Activated CD8-positive, alpha-beta T cell treated with anti-CD3 and anti-CD28 coated beads, Interleukin-2, amount 10 ng/mL, durations not matched to agents 7 days and 5 days (primary cell): ENCODE measurements at places on chromosomes 3 and 15. TPM values are rescaled to one million over a fixed set of nuclear protein-coding genes. Genes with fewer than 3 reads are reported as not detected.

- DNase-seq, result no peak
- no peak overlapping the region for H3K4me3 ChIP-seq
- H3K36me3 ChIP-seq, result no peaks in the 10 kb centered on the region
- H3K27me3 ChIP-seq, result no peaks in the 10 kb centered on the region
- no peaks in the 10 kb centered on the region for H3K4me1 ChIP-seq
Observed at GRCh38 chr3:2896308-2896939, 213.8 kb downstream of the IL5RA start.

- peaks cover 13% of the 10 kb centered on the region for H3K4me1 ChIP-seq
- H3K36me3 ChIP-seq, result no peaks in the 10 kb centered on the region
- H3K27ac ChIP-seq, result no peak overlapping the region
- peaks cover 7% of the 10 kb centered on the region for H3K27me3 ChIP-seq
Observed at GRCh38 chr3:124784686-124785382, 54.6 kb downstream of the UMPS start.

- H3K36me3 ChIP-seq, result no peaks in the 10 kb centered on the region
- peaks cover 3% of the 10 kb centered on the region for H3K27me3 ChIP-seq
Observed at GRCh38 chr3:120432150-120432860, 18.5 kb downstream of the FSTL1 start.

Gene ALPK3
- total RNA-seq, result 0.18 TPM

DNA sequence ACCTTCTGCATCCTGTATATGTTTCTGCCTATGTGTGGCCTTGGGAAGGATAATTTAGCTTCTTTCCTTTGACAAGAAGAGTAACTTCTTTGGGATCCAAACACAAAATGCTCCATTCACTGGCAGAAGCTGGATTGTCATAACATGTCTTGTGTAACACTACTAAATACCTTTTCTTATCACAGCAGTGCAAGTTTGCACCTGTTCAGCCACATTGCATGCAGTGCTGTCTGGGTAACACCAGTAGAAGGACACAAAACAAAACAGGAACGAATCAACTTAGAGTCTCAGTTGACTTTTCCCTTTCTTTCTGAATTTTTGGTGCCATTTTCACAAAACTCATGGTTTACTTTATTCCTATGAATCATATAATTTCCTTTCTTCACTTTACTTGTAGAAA is 43.6 kb upstream of the TNIK start:
- DNase-seq, result no peak
- peaks cover 9% of the 10 kb centered on the region for H3K4me1 ChIP-seq
- H3K4me3 ChIP-seq, result no peak overlapping the region
- H3K27me3 ChIP-seq, result no peaks in the 10 kb centered on the region
- H3K36me3 ChIP-seq, result no peaks in the 10 kb centered on the region
- no peak overlapping the region for H3K27ac ChIP-seq

GRCh38 chr15:89754361-89755154 is 3.5 kb upstream of the MESP1 start:
- no peak overlapping the region for H3K4me3 ChIP-seq
- no peak overlapping the region for H3K27ac ChIP-seq
- H3K27me3 ChIP-seq, result peaks cover 27% of the 10 kb centered on the region
- no peaks in the 10 kb centered on the region for H3K4me1 ChIP-seq
- DNase-seq, result no peak

DNA sequence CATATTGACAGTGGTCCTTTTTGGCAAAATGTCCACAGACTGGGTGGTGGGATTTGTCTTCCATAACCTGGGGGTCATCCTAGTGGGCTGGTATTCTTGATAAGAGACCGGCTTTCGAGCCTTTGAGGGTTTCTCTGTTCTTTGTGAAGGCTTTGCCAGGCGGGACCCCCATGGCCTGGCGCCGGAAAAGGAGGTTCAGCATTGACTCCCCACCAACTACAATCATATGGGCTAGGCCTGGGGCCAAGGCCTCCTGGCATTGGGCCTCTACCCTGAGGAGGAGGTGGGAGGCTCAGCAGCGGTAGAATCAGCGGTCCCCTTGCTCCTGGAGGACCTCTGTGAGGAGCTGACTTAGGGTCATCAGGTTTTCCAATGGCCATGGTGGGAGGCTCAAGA is 19.8 kb upstream of the HDAC11 start:
- no peak for DNase-seq
- no peak overlapping the region for H3K4me3 ChIP-seq
- peaks cover 10% of the 10 kb centered on the region for H3K27me3 ChIP-seq
- no peaks in the 10 kb centered on the region for H3K4me1 ChIP-seq
- H3K36me3 ChIP-seq, result no peaks in the 10 kb centered on the region

GRCh38 chr15:99455789-99456160 is 110.0 kb upstream of the MEF2A start:
- no peak for DNase-seq
- H3K27ac ChIP-seq, result no peak overlapping the region
- H3K4me1 ChIP-seq, result peaks cover 33% of the 10 kb centered on the region
- H3K27me3 ChIP-seq, result peaks cover 11% of the 10 kb centered on the region

- H3K36me3 ChIP-seq, result no peaks in the 10 kb centered on the region
- no peak overlapping the region for H3K4me3 ChIP-seq
- peak; percentile 80 for DNase-seq
- no peak overlapping the region for H3K27ac ChIP-seq
- no peaks in the 10 kb centered on the region for H3K27me3 ChIP-seq
- H3K4me1 ChIP-seq, result peaks cover 14% of the 10 kb centered on the region
Observed at GRCh38 chr15:63945007-63945788, 101.1 kb downstream of the DAPK2 start.

Gene CLDN16
- total RNA-seq, result not detected

GRCh38 chr3:124663690-124664089 is 66.6 kb upstream of the UMPS start:
- peaks cover 11% of the 10 kb centered on the region for H3K27me3 ChIP-seq
- no peak overlapping the region for H3K4me3 ChIP-seq
- peaks cover 39% of the 10 kb centered on the region for H3K4me1 ChIP-seq
- DNase-seq, result no peak

GRCh38 chr3:123909785-123910184 is 25.7 kb upstream of the MYLK start:
- peaks cover 2% of the 10 kb centered on the region for H3K36me3 ChIP-seq
- no peak for DNase-seq
- peaks cover 2% of the 10 kb centered on the region for H3K27me3 ChIP-seq
- no peak overlapping the region for H3K27ac ChIP-seq
- H3K4me1 ChIP-seq, result no peaks in the 10 kb centered on the region

DNA sequence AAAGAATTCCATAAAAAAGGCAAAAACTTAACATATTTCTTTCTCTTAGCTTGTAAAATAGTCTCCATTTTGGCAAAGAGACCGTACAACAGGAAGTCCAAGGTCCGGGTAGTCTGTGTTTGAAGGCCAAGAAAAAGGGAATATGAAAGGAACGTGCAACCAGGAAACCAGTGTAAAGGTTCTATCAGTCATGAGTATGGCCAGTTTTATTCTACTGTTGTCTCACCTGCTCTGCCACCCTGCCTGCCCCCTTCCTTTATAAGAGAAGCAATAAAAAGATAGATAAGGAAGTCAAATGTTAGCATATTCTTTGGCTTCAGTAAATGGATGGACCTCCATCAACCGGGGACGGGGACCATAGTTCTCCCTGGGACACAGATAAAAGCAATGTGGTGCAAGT is 370.6 kb upstream of the ROBO2 start:
- DNase-seq, result no peak
- H3K4me3 ChIP-seq, result no peak overlapping the region
- H3K27ac ChIP-seq, result no peak overlapping the region

Gene ATXN7
- 35.6 TPM for total RNA-seq

- no peak for DNase-seq
- H3K4me1 ChIP-seq, result peaks cover 48% of the 10 kb centered on the region
- H3K27me3 ChIP-seq, result no peaks in the 10 kb centered on the region
- peaks cover 30% of the 10 kb centered on the region for H3K36me3 ChIP-seq
- H3K4me3 ChIP-seq, result no peak overlapping the region
Observed at GRCh38 chr3:52196977-52197376, 983 bp upstream of the ALAS1 start.

DNA sequence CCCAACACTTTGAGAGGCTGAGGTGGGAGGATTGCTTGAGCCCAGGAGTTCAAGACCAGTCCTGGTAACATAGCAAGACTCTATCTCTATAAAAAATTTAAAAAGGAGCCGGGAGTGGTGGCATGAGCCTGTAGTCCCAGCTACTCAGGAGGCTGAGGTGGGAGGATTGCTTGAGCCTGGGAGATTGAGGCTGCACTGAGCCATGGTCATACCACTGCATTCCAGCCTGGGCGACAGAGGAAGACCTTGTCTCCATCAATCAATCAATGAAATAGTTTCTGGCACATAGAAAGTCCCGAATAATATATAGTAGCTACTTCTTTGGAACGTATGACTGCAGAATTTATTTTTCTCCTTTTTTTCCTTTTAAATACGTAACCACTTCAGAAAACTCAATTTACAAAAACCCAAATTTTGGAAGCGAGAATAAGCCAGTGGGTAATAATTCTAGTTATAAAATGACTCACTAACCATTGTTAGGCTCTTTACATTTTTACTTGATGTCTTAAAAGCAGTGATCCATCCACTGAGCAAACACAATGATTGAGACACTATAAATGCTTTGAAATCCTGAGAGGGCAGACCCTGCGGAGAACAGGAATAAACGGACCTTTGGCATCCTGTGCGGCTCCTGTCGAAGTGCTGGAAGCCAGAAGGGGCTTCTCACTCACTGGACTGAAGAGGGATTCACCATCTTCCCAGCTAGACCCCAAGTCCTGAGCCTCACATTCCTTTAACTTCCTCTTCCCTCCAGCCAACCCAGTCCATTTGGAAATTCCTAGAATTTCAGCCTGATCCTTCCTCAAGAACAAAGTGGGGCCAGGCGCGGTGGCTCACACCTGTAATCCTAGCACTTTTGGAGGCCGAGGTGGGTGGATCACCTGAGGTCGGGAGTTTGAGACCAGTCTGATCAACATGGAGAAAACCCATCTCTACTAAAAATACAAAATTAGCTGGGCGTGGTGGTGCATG is 68.4 kb upstream of the MFGE8 start:
- no peak for DNase-seq
- H3K4me3 ChIP-seq, result no peak overlapping the region
- no peak overlapping the region for H3K27ac ChIP-seq
- H3K36me3 ChIP-seq, result no peaks in the 10 kb centered on the region
- no peaks in the 10 kb centered on the region for H3K27me3 ChIP-seq

- DNase-seq, result no peak
- no peaks in the 10 kb centered on the region for H3K27me3 ChIP-seq
- H3K4me3 ChIP-seq, result no peak overlapping the region
- no peak overlapping the region for H3K27ac ChIP-seq
Observed at GRCh38 chr15:53512029-53512428, 247.4 kb downstream of the WDR72 start.

Gene CSPG5
- 0.37 TPM for total RNA-seq

DNA sequence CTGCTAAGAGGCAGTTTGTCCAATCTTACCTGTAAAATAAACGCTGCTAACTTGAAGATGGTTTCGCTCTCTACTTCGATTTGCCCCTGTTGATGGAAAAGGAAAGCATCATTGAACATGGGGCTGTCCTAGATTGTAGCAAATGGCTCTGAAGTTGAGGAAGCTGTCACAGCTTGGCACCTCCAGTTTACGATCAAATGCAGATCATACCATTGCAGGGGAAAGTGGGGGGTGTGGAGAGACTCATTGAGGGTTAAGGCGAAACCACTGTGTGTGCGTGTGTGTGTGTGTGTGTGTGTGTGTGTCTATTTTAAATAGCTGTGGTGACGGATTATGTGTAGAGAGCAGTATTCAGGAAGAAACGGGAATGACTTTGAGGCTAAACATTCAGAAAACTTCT is 127.6 kb upstream of the LMOD3 start:
- H3K27ac ChIP-seq, result no peak overlapping the region
- peak; percentile 45 for DNase-seq
- H3K27me3 ChIP-seq, result peaks cover 10% of the 10 kb centered on the region
- H3K36me3 ChIP-seq, result no peaks in the 10 kb centered on the region

DNA sequence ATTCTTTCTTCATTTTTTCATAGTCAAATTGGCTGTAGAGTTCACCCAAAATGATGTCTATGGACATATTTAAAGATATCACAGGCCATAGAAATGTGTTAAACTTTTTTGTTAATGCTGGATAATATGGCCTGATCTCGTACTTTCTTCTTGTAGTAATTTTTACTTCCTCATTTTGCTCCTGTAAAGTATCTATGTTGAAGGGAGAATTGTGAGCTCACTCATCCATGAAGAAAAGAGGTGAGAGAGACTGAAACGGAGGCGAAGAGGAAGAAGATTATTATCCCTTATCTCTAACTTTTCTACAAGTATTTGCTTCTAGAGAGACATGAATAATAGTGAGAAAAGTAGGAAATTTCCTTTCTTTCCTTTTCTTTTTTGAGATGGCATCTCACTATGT is 613.8 kb upstream of the TBL1XR1 start:
- no peaks in the 10 kb centered on the region for H3K36me3 ChIP-seq
- H3K27ac ChIP-seq, result no peak overlapping the region
- DNase-seq, result no peak
- peaks cover 7% of the 10 kb centered on the region for H3K4me1 ChIP-seq

GRCh38 chr15:26842391-26842790 is 24.5 kb upstream of the GABRA5 start:
- H3K27me3 ChIP-seq, result no peaks in the 10 kb centered on the region
- no peak for DNase-seq
- H3K27ac ChIP-seq, result no peak overlapping the region
- H3K4me3 ChIP-seq, result no peak overlapping the region
- H3K4me1 ChIP-seq, result no peaks in the 10 kb centered on the region
- H3K36me3 ChIP-seq, result no peaks in the 10 kb centered on the region

GRCh38 chr15:46723308-46723707 is 994.0 kb upstream of the SEMA6D start:
- no peaks in the 10 kb centered on the region for H3K27me3 ChIP-seq
- H3K4me1 ChIP-seq, result no peaks in the 10 kb centered on the region
- no peaks in the 10 kb centered on the region for H3K36me3 ChIP-seq
- DNase-seq, result no peak
- H3K4me3 ChIP-seq, result no peak overlapping the region

Gene PRTG
- total RNA-seq, result not detected

GRCh38 chr3:94159062-94159828 is 96.4 kb downstream of the NSUN3 start:
- DNase-seq, result no peak
- H3K4me3 ChIP-seq, result no peak overlapping the region
- H3K36me3 ChIP-seq, result no peaks in the 10 kb centered on the region
- H3K27ac ChIP-seq, result no peak overlapping the region
- H3K4me1 ChIP-seq, result no peaks in the 10 kb centered on the region

GRCh38 chr15:55250941-55251340 is 38.7 kb downstream of the RAB27A start:
- no peak for DNase-seq
- peak overlapping the region; percentile 90 for H3K27ac ChIP-seq
- peak overlapping the region; percentile 55 for H3K4me3 ChIP-seq

DNA sequence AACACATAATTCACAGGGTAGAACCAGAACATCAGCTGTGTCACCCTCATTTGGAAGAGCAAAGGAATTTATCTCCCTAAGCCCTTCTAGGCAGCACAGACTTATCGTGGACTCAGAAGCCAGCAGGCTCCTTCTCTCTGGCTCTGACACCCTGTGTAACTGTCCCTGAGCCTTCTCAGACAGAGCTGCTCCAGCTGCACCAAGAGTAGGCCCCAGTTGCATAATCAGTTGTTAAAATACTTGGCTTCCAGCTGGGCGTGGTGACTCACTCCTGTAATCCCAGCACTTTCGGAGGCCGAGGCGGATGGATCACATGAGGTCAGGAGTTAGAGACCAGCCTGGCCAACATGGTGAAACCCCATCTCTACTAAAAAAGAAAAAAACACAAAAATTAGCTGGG is 49.4 kb upstream of the ACVR2B start:
- no peak overlapping the region for H3K4me3 ChIP-seq
- no peak overlapping the region for H3K27ac ChIP-seq
- H3K4me1 ChIP-seq, result no peaks in the 10 kb centered on the region
- no peaks in the 10 kb centered on the region for H3K27me3 ChIP-seq

GRCh38 chr3:12370758-12371157 is 81.9 kb downstream of the PPARG start:
- peaks cover 18% of the 10 kb centered on the region for H3K27me3 ChIP-seq
- no peak overlapping the region for H3K27ac ChIP-seq
- H3K4me1 ChIP-seq, result no peaks in the 10 kb centered on the region
- no peak overlapping the region for H3K4me3 ChIP-seq
- DNase-seq, result no peak
